ENCODE measurements at places on chromosomes 2 and 18.

- peak; percentile 71 for DNase-seq
Observed at GRCh38 chr2:216692636-216693413, 2.5 kb downstream of the IGFBP5 start.

DNA sequence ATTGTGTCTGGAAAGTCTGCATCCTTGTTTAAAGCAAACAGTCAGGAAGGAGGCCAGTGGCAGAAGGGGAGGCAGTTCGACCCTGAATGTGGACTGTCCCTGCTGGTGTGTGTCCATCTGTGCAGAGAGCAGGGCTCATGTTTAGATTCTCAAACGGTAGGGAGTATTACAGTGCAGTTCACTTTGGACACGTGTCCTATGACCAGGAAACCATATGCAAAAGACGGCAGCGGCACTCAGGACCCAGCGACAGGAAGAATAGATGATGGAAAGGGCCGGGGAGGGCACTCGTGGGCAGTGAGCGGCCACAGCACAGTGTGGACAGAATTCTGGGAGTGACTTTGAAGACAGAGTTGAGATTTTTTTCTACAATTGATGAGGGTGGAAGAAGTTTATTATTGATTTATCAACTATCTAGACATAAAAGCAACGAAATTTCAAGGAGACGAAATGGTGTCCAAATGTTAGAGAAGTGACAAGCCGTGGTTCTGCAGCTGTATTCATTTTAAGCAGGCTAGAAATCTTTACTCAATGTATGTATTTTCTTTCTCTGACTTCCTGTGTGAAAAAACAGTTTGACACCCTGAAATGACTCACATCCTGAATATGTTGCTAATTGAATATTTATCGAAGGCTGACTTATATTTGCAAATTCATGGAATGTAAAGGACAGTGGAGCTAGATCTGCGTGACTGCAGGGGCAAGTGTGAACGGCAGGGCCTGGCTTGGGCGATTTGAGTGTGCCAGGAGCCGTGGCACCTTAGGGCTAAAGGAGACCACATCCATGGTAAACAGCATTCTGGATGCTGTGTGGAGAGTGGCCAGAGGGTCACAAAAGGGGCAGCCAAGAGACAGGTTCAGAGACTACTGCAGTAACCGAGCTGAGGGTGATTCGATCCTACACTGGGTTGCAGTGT is 214.2 kb downstream of the PTGR3 start:
- DNase-seq = peak; percentile 49

- no peak for DNase-seq
Observed at GRCh38 chr2:118843483-118844132, 3.8 kb downstream of the EN1 start.

- DNase-seq = no peak
Observed at GRCh38 chr18:22632191-22632590, 214.5 kb upstream of the CTAGE1 start.

GRCh38 chr2:45938649-45939511 is 287.4 kb downstream of the PRKCE start:
- peak; percentile 94 for DNase-seq

DNA sequence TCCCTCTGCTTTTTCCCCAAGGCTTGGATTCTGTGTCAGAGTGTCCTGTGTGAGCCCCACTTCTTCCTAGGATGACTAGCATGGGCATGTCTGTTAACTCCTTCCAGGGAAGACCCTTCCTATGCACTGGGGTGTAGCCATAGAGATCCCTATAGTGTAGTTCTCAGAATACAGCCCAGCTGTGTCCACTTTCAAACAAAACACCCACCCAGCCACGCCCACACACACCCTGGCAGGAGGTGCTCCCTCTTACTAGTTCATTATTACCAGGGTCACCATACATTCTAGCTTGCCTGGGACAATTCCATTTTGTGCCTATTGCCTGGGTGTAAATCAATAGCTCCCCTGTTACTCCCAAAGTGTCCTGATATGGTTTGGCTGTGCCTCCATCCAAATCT is 195.6 kb downstream of the MYCN start:
- DNase-seq = no peak

DNA sequence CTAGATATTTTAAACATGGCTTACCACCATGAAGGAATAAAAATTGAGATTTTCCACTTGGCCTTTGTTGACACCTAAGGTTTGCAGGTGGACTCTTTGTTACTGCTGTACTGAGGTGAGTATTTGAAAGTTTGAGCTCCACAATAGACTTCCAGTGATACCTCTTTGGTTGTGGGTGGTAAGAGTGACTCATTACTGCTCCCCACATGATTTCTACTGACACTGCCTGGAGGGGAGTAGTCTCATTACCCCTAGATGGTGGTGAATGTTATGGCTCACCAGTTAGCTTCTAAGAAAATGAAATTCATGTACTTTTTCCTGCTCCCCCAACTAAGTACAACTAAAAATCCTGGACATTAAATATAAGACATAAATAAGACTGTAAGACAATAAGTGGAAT is 1183.1 kb upstream of the TMEFF2 start:
- no peak for DNase-seq

GRCh38 chr2:239625971-239626734 is 225.3 kb upstream of the HDAC4 start:
- no peak for DNase-seq

GRCh38 chr2:136645236-136645828 is 120.0 kb upstream of the THSD7B start:
- no peak for DNase-seq

DNA sequence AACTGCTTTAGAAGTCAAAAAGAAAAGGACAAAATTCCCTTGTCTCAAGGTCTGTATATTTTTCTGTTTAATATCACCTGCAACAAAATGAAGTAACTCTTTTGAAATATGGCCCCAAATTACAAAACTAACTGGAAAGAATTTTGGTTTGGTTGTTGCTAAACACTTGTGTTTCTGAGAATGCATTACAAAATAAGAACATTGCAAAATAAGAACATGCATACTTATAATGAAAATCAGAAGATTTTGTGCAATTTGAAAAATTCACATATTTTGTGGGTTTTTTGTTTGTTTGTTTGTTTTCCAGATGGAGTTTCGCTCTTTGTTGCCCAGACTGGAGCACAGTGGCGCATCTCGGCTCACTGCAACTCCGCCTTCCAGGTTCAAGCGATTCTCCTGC is 21.8 kb downstream of the NDUFB3 start:
- DNase-seq = no peak

- no peak for DNase-seq
Observed at GRCh38 chr2:233367586-233367985, 13.3 kb downstream of the DGKD start.

GRCh38 chr2:47061944-47062678 is 93.0 kb downstream of the STPG4 start:
- no peak for DNase-seq

DNA sequence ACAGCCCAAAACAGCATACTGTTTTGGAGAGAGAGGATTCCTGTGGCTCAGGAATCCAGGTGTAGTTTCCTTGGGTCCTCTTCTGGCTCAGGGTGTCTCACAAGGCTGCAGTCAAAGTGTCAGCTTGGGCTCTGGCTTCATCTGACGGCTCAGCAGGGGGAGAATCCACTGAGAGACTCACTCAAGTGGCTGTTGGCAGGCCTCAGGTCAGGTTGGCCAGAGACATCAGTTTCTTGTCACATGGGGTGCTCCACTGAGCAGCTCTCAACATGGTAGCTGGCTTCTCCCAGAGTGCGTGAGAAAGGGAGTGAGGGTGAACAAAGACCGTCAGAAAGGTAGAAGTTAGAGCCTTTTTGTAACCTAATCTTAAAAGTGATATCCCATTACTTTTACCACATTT is 168.4 kb downstream of the SOCS6 start:
- no peak for DNase-seq

DNA sequence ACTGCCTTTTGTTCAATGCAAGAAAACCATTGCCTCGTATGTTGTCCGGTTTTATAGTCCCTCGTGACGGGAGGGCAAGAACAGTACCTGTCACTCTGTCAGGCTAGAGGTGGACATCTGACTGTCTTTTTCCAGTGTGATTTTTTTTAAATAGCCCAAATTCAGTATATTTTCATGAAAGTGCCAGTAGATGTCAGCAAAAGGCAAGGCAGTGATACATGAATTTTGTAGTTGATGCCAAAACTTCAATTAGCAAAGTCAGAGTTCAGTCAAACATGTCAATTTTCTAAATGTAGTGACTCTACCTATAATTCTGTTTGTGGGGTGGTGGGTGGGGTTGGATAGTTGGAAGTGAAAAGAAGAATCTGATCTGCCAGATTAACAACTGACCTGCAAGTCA is 296.0 kb upstream of the MC4R start:
- DNase-seq = no peak

GRCh38 chr2:82317012-82317411 is 2012.5 kb upstream of the LRRTM1 start:
- DNase-seq = no peak

GRCh38 chr2:39144416-39144815 is 23.6 kb upstream of the SOS1 start:
- no peak for DNase-seq

DNA sequence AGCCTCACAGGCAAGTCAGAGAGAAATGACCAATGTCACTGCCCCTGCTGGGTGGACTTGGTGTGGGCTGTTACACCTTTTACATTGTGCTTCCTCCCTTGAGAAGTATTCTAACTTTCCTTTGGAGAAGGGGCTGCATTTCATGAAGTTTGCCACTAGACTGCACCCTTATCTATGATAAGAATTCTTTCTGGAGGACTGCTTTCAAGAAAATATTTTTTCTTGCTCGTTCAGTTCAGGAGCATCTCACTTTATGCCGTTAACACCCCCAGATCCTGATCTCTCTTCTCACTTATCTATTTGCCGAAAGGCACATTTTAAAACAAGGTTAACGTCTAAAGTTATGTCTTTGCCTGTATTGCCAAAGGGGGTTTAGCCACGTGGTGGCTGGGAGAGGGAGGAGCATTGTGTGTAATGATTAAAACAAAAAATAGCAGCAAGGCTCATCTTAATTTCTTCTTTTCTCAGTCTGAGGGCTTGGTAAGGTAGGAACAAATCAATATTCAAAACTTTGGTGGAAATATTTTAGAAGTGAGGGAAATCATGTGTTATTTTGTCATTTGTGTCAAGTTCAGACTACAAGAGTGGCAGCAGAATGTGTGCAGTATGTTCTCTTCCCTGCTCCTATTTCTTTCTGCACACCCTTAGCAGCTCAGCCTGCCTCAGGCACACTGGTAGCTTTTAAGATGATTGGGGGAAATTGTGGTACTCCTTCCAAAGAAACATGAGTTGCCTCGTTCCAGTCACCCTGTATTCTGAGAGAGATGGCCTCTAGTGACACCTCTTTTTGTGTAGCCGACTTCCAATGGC is 1.6 kb upstream of the IGFBP5 start:
- no peak for DNase-seq

GRCh38 chr2:50872543-50872942 is 159.4 kb downstream of the NRXN1 start:
- DNase-seq = no peak

DNA sequence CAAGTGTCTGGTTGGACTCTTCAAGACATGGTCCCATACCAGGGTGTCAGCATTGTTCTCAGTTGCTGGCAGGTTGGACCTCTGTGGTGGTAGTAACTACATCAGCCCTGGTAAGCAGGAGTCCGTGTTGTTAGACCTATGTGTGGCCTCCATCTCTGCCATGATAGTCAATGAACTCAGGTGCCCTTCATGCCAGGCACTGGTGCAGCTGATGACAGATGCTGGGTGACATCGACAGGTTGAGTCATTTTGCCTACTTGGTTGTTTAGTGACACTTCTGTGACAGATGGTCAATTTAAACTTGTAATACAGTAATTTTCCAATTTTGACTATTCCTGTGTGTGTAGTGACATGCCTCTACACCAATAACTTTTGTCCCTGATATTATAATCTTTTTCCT is 189.7 kb downstream of the SP3 start:
- DNase-seq = no peak

DNA sequence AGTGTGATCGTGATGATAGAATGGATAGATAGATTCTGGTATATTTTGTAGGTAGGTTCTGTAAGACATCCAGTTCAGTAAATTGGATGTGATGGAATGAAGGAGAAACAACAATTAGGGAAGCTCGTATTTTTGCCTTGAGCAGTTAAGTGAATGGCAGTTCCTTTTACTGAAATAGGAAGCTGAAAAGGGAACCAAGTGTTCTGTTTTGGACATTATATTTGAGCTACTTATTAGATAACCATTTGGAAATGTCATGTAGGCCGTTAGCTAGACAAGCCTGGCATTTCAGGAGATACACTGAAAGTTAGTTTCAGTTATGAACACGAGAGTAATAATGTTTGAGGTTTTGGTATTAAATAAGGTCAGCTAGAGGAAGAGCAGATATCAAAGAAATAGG is 41.5 kb downstream of the MARCHF7 start:
- no peak for DNase-seq

GRCh38 chr2:70513738-70514137 is 39.9 kb downstream of the TGFA start:
- DNase-seq = no peak

DNA sequence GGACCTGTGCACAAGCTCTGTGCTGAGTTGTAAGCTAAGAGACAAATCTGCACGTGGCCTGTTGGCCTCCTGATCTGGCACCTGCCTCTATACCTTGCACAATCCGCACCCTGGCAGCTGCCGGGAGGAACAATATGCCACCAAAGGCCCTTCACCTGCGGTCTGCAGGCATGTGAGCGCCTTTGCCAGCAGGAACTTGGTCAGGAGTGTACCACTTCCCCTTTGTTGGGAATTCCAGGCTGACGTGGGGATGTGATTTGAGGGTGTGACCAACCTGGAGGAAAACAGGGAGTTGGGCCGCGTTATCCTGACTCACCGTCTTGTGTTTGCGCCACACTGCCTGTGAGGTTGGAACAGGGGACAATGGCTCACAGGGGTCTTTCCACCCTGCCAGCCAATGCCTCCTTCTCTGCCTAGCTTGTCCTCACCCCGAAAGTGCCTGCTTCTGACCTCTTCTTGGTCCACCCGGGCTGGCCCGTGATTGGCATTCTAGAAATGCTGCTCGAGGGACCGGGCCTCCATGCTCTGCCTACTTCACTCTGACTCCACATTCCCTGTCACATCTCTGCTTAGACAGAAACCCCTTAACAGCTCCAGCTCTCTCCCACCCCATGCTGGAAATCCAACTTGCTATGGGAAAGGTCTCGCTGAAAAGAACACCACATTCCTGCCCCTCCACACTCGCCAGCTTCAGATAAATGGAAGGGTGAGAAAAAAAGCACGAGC is 67.1 kb upstream of the MAP4K4 start:
- DNase-seq = peak; percentile 90

GRCh38 chr2:170201275-170201674 is 23.3 kb downstream of the MYO3B start:
- no peak for DNase-seq

DNA sequence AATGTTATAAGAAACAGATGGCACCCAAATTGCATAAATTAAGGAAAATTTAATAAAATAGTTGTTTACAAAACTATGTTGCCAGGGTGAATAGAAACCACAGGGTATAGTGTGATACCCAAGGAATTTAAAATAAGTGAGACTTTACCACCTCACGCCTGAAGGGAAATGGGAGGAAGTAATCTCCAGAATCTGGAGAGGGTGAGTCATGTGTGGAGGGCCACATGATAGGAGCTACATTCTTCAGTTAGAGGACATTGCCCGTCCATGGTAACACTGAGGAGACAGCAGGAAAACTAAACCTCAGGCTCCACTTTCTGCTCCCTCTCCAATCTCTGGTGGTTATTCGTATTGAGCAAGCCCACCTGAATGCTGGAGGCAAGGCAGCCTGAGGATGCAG is 97.2 kb upstream of the NXPH2 start:
- no peak for DNase-seq

- no peak for DNase-seq
Observed at GRCh38 chr18:36595046-36595817, 233.6 kb downstream of the TPGS2 start.

- DNase-seq = no peak
Observed at GRCh38 chr2:235690809-235691450, 197.1 kb downstream of the AGAP1 start.

- DNase-seq = no peak
Observed at GRCh38 chr2:128312411-128312810, 6.3 kb downstream of the HS6ST1 start.

GRCh38 chr18:44884431-44884830 is 203.7 kb downstream of the SETBP1 start:
- DNase-seq = no peak
